ENCODE measurements at places on chromosomes 6 and 20.

GRCh38 chr6:155077784-155078183 lies 82.7 kb downstream of the TIAM2 start:
- H3K27me3 ChIP-seq: no peaks in the 10 kb centered on the region
- H3K4me3 ChIP-seq: no peak overlapping the region
- no peaks in the 10 kb centered on the region for H3K36me3 ChIP-seq
- peaks cover 9% of the 10 kb centered on the region for H3K4me1 ChIP-seq
- peak overlapping the region; percentile 63 for H3K27ac ChIP-seq
- no peak for DNase-seq

GRCh38 chr20:48597521-48598302 lies 230.1 kb downstream of the PREX1 start:
- no peaks in the 10 kb centered on the region for H3K36me3 ChIP-seq
- H3K27me3 ChIP-seq: peaks cover 17% of the 10 kb centered on the region
- DNase-seq: no peak
- H3K4me3 ChIP-seq: no peak overlapping the region
- no peak overlapping the region for H3K27ac ChIP-seq

GRCh38 chr6:104771258-104771832 lies 88.4 kb downstream of the HACE1 start:
- peaks cover 3% of the 10 kb centered on the region for H3K36me3 ChIP-seq
- no peak overlapping the region for H3K4me3 ChIP-seq
- H3K27me3 ChIP-seq: no peaks in the 10 kb centered on the region
- no peaks in the 10 kb centered on the region for H3K4me1 ChIP-seq
- DNase-seq: peak; percentile 32

- peaks cover 12% of the 10 kb centered on the region for H3K4me1 ChIP-seq
- DNase-seq: peak; percentile 49
- H3K36me3 ChIP-seq: no peaks in the 10 kb centered on the region
- H3K27me3 ChIP-seq: no peaks in the 10 kb centered on the region
- no peak overlapping the region for H3K4me3 ChIP-seq
Measured at GRCh38 chr6:34273242-34273805, 24.5 kb upstream of the SMIM29 start.

DNA sequence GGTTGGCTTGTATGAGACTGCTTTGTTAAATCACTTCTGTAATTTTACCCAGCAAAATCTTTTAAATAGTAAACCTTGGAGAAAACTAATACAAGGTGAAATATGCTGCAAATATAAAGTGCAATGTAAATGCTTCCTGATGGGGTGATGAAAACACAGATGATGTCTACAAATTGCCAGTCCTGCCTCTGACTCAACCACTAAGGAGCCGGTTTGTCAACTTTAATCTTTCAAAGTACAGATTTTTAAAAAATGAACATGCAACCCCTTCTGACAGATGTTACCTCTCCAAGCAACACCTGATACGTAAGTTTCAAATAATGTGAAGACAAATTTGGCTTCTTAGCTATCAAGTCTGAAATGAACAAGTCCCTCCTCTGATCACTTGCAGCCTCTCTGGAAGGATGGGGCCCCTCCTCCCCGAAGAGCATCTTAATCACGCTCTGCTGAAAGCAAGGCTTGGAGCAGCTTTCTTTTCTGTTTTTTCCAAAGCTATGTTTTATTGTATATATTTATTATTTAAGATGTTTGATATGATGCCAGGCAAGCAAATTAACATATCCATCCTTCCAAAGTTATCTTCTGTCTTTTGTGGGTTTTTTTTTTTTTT lies 196.0 kb downstream of the MYLK4 start:
- H3K27ac ChIP-seq: no peak overlapping the region
- H3K4me3 ChIP-seq: no peak overlapping the region
- peaks cover 3% of the 10 kb centered on the region for H3K4me1 ChIP-seq

GRCh38 chr6:9657994-9658393 lies 756.9 kb downstream of the TFAP2A start:
- H3K4me1 ChIP-seq: no peaks in the 10 kb centered on the region
- no peak for DNase-seq
- H3K4me3 ChIP-seq: no peak overlapping the region
- no peak overlapping the region for H3K27ac ChIP-seq

GRCh38 chr6:78513856-78514255 lies 353.5 kb upstream of the IRAK1BP1 start:
- no peaks in the 10 kb centered on the region for H3K27me3 ChIP-seq
- no peak for DNase-seq
- H3K27ac ChIP-seq: no peak overlapping the region
- H3K36me3 ChIP-seq: no peaks in the 10 kb centered on the region

DNA sequence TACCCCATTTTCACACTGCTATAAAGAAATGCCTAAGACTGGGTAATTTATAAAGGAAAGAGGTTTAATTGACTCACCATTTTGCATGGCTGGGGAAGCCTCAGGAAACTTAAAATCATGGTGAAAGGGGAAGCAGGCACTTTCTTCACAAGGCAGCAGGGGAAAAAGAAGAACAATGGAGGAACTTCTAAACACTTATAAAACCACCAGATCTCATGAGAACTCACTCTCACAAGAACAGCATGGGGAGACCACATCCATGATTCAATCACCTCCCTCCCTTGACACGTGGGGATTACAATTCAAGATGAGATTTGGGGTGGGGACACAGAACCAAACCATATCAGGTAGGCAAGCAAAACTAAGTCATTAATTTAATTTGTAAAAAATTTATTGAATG lies 343.2 kb downstream of the FRK start:
- no peaks in the 10 kb centered on the region for H3K4me1 ChIP-seq
- H3K27me3 ChIP-seq: no peaks in the 10 kb centered on the region
- H3K36me3 ChIP-seq: no peaks in the 10 kb centered on the region
- no peak for DNase-seq

DNA sequence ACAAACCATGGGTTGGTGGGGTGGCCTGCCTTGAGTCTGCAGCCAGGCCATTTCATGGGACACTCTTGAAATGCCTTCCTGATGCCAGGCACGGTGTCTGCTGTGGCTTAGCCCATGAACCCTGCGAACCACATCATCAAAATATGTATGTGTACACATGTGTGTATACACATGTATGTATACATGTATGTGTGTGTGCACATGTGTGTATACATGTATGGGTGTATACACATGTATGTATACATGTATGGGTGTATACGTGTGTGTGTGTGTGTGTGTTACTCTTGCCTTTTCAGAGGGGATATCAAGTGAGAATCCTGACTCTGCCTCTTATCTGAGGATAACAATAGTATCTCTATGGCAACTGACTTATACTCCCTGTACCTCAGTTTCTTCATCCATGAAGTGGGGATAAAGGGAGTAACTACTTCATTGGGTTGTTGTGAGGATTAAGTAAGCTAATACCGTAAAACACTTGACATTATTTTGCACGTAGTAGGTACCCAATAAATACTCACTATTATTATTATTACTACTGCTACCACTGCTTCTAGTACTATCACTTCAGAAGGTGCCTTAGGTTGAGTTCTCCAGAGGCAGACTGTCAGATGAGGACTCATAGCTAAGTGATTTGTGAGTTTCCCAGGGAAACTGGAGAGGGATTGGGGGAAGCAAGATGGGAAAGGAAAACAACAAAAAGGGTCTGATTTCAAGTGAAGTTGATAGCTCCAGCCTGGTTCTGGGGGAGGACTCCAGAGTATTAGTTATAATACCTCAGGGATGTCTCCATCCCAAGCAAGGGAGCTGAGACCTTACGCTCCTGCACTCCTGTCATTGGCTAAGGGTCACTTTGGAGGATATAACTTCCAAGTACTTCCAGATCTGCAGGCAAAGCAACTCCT lies 110.5 kb downstream of the VEGFA start:
- no peak overlapping the region for H3K4me3 ChIP-seq
- H3K4me1 ChIP-seq: peaks cover 45% of the 10 kb centered on the region
- DNase-seq: no peak
- H3K27ac ChIP-seq: no peak overlapping the region
- H3K27me3 ChIP-seq: no peaks in the 10 kb centered on the region

DNA sequence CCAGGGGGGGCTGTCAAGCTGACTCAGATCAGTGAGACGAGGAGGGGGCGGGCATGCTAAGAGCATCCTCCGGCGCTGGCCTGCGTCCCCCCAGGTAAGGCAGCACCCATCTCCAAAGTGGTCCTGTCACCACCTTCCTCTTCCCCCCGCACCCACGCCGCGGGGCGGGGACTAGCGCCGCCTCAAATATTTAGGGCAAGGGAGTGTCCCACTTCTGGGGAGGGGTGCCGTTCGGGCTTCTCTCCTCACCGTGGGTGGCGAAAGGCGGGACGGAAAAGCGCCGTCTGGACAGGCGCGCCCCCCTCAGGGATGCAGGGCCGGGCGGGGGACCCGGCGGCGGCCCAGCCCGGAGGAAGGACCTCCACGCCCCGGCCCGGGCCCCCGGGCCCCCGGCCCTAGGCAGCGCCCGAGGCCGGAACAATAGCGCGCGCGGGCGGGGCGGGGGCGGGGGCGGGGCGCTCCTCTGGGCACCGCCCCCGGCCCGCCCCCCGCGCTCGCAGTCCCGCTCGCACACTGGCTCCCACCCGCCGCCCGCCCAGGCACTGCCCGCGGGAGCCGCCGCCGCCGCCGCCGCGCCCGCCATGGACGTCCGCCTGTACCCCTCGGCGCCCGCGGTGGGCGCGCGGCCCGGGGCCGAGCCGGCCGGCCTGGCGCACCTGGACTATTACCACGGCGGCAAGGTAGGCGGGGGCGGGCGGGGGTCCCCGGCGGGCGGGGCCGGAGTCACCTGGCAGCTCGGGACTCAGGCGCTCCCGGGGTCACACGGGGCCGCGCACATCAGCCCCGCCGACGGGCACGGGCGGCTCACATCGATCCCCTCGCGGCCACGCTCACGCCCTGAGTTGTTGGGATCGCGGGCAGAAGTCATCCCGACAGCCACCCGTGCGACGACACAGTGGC lies at the start of gene TOX2:
Gene TOX2, plus strand, starts transcription at position 542 of the 900 bp plus-strand sequence. Its CDS starts 40 bp downstream, at position 582.
- H3K4me1 ChIP-seq: peaks cover 16% of the 10 kb centered on the region
- DNase-seq: peak; percentile 30
- H3K4me3 ChIP-seq: peak within 1 kb of the TSS; percentile 19
- H3K36me3 ChIP-seq: no peaks in the 10 kb centered on the region
- H3K27me3 ChIP-seq: peaks cover 47% of the 10 kb centered on the region

DNA sequence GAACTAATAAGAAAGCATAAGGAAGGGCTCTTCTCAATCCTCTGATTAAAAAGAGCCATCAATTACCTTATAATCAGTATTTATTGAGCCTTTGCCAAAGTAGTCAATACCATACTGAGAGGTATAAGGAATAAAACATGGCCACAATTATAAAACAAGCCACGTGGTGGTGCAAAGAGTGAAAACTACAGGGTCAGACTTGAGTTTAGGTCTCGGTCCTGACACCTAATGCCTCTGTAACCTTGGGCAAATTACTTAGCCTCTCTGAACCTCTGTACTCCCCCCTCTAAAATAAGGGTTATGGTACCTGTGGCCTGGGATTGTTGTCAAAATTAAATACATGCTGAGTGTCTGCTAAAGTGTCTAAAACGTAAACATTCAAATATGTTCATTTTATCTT lies 11.8 kb downstream of the TRIM10 start:
- no peak for DNase-seq
- H3K4me3 ChIP-seq: no peak overlapping the region
- no peaks in the 10 kb centered on the region for H3K4me1 ChIP-seq
- H3K36me3 ChIP-seq: no peaks in the 10 kb centered on the region
- H3K27me3 ChIP-seq: peaks cover 13% of the 10 kb centered on the region

- H3K27ac ChIP-seq: no peak overlapping the region
- DNase-seq: no peak
- H3K27me3 ChIP-seq: no peaks in the 10 kb centered on the region
- H3K4me1 ChIP-seq: no peaks in the 10 kb centered on the region
- H3K4me3 ChIP-seq: no peak overlapping the region
Measured at GRCh38 chr6:25341923-25342619, 62.9 kb downstream of the CARMIL1 start.

- no peaks in the 10 kb centered on the region for H3K36me3 ChIP-seq
- H3K4me3 ChIP-seq: no peak overlapping the region
- peaks cover 61% of the 10 kb centered on the region for H3K4me1 ChIP-seq
- peaks cover 5% of the 10 kb centered on the region for H3K27me3 ChIP-seq
- DNase-seq: peak; percentile 86
- no peak overlapping the region for H3K27ac ChIP-seq
Measured at GRCh38 chr6:44078827-44079671, 48.2 kb downstream of the MRPL14 start.

DNA sequence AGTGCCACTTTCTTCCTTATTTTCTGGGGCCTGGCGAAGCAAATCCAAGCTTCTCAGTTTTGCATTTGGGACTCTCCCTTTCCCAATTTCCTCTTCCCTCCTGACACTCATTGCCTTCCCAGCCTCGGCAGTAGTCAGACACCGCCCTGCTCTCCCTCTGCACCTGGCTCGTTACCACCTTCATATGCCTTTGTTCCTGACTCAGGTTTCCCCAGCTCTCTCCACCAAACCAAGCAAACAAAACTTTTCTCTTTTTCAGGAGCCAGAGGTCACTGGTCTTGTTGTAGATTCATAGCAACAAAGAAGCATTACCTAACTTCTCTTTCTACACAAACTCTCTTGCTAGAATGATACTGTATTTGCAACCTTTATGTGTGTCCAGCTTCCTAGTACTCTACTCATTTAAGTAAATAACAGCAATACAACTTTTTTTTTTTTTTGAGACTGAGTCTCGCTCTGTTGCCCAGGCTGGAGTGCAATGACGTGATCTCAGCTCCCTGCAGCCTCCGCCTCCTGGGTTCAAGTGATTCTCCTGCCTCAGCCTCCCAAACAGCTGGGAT lies 9.0 kb upstream of the ZC3H12D start:
- no peak overlapping the region for H3K4me3 ChIP-seq
- no peak overlapping the region for H3K27ac ChIP-seq
- no peak for DNase-seq
- no peaks in the 10 kb centered on the region for H3K27me3 ChIP-seq
- H3K4me1 ChIP-seq: no peaks in the 10 kb centered on the region

- no peak overlapping the region for H3K4me3 ChIP-seq
- H3K36me3 ChIP-seq: no peaks in the 10 kb centered on the region
- no peaks in the 10 kb centered on the region for H3K27me3 ChIP-seq
- DNase-seq: no peak
Measured at GRCh38 chr6:72524011-72524645, 97.7 kb upstream of the KCNQ5 start.

DNA sequence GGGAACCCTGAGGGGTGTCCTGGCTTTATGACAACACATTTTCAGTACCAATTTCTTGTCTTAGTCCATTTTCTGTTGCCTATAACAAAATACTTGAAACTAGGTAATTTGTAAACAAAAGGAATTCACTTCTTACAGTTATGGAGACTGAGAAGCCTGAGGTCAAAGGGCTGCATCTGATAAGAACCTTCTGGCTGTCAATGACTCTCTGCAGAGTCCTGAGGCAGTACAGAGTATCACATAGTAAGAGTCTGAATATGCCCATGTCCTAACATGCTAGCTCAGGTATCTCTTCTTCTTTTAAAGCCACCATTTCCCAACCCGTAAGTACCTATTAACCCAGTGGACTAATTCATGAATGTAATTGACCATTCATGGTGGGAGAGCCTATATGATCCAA lies 1458.6 kb upstream of the EYS start:
- no peaks in the 10 kb centered on the region for H3K4me1 ChIP-seq
- DNase-seq: no peak
- no peak overlapping the region for H3K4me3 ChIP-seq

- no peak for DNase-seq
- H3K27me3 ChIP-seq: no peaks in the 10 kb centered on the region
- H3K27ac ChIP-seq: no peak overlapping the region
- no peak overlapping the region for H3K4me3 ChIP-seq
- H3K4me1 ChIP-seq: no peaks in the 10 kb centered on the region
Measured at GRCh38 chr6:13165502-13166172, 162.7 kb downstream of the TBC1D7 start.

Measured in muscle of leg (tissue), 16 donors.